ENCODE measurements at places on chromosomes 12 and 14. TPM values are rescaled to one million over a fixed set of nuclear protein-coding genes. Genes with fewer than 3 reads are reported as not detected.
A peak's percentile ranks its signal among the peaks of the same experiment; 100 is the strongest.

The FGF6 gene
- total RNA-seq = not detected

The TCL1B gene
- total RNA-seq = not detected

The SERPINA10 gene
- total RNA-seq = not detected

The CHGA gene
- not detected for total RNA-seq

The ATXN7L3B gene
- total RNA-seq = 32.2 TPM

DNA sequence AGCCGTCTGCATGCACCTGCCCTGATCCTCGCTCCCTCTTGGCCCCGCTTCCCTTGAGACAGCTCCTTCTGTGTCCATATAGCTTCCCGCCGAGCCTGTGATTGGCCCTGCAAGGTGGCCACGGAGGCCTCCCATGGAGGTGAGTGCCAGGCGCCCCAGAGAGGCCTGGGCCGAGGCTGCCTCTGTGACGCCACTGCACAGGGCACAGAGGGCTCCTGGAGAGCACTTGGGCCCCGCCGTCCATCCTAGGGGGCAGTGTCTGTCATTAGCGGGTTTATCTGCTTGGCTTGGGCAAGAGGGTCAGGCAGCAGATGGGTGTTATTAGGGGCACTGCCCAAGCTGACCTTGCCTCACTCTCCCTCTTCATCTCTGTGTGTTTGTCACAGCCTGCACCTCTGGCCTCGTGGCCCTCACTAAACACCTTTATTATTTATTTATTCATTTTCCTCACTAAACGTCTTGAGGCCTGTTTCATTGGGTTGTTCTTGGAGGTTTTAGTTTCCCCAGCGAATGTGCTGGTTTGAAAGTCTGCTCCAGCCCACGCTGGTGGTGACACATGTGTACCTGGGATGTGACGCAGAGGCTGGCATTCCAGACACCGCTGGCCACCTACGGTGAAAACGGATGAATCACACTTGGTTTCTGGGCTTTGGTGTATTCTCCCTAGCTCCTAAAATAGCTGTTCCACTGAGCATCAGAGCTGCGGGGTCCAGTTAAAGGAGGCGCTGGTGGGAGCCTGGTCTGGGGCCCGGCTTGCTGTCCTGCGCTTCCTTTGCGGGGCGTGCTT lies 5.9 kb downstream of the ZFYVE21 start:
- peaks cover 13% of the 10 kb centered on the region for H3K4me1 ChIP-seq
- H3K27ac ChIP-seq = no peak overlapping the region
- H3K36me3 ChIP-seq = no peaks in the 10 kb centered on the region
- no peak for DNase-seq
- H3K4me3 ChIP-seq = no peak overlapping the region

GRCh38 chr12:129704232-129704830 lies 199.5 kb downstream of the TMEM132D start:
- H3K27ac ChIP-seq = no peak overlapping the region
- H3K4me3 ChIP-seq = no peak overlapping the region
- no peaks in the 10 kb centered on the region for H3K4me1 ChIP-seq
- no peak for DNase-seq
- H3K36me3 ChIP-seq = no peaks in the 10 kb centered on the region
- no peaks in the 10 kb centered on the region for H3K27me3 ChIP-seq

- no peaks in the 10 kb centered on the region for H3K27me3 ChIP-seq
- H3K36me3 ChIP-seq = no peaks in the 10 kb centered on the region
- peaks cover 6% of the 10 kb centered on the region for H3K4me1 ChIP-seq
- no peak overlapping the region for H3K4me3 ChIP-seq
- no peak overlapping the region for H3K27ac ChIP-seq
Measured at GRCh38 chr12:98470469-98471082, 44.8 kb upstream of the TMPO start.

DNA sequence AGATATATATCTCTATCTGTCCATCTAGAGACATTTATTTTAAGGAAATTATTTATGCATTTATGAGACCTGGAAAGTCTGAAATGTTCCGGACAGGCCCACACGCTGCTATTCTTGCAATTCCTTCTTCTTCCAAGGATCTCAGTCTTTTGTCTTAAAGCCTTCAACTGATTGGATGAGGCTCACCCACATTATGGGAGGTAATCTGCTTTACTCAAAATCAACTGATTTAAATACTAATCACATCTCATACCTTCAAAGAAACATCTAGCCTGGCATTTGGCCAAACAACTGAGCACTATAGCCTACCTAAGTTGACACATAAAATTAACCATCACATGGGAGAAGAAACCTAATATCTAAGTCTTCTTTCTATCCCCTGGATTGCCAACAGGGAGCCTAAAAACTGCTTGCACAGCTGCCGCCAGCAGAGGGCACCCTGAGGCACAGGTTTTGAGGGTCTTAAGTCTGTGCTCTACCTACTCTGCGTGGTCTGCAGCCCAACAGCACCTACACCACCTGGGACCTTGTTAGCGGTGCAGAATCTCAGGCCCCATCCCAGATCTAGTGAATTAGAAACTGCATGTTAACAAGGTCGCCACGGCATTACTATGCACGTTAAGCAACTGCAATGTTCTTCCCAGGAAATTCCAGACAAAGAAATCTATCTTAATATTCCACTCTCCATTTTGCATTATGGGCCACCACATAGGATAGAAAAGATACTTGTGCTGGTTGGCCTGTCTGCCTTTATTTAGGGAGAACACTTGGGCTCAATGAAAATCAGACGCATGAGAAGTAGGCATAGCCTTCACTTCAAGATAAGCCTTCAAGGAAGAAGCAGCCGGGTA lies 249.7 kb downstream of the FOXG1 start:
- no peaks in the 10 kb centered on the region for H3K4me1 ChIP-seq
- peak; percentile 16 for DNase-seq
- H3K4me3 ChIP-seq = no peak overlapping the region
- no peaks in the 10 kb centered on the region for H3K27me3 ChIP-seq
- H3K36me3 ChIP-seq = no peaks in the 10 kb centered on the region

DNA sequence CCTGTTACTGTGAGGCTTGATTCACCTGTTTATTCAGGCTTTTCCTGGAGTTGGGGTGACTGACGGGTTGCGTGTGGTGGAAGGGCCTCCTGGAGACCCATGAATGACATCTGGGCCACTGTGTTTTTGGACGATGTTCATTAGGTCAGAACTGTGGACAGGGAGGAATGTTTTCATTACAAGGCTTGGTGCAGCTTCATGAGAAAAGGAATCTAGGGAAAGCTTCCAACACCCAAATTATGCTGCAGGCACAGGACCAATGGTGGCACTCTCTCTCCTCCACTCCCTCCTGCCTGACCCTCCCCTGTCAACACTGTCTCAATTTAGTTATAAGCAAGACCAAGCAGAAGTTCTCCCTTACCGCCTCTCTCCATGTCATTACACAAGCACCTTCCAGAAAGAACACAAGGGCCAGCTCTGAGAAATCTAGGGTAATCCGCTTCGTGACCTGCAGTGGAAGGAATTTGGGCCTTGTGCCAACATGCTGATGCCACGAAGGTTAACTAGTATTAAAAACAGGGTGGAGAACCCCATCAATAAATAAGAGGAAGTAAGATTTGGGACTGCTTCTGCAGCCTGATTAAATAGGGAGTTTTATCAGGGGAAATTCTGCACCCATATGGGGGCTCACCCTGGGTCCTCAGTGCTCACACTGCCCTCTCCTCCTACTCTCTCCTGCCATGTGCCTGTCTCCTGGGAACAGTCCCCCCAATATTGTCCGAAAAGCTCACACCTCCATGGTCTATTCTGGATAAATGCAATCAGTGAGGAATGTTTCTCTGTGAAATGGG lies 200.3 kb downstream of the KTN1 start:
- no peaks in the 10 kb centered on the region for H3K4me1 ChIP-seq
- H3K27ac ChIP-seq = no peak overlapping the region
- H3K4me3 ChIP-seq = no peak overlapping the region
- H3K27me3 ChIP-seq = no peaks in the 10 kb centered on the region
- DNase-seq = peak; percentile 48
- no peaks in the 10 kb centered on the region for H3K36me3 ChIP-seq

DNA sequence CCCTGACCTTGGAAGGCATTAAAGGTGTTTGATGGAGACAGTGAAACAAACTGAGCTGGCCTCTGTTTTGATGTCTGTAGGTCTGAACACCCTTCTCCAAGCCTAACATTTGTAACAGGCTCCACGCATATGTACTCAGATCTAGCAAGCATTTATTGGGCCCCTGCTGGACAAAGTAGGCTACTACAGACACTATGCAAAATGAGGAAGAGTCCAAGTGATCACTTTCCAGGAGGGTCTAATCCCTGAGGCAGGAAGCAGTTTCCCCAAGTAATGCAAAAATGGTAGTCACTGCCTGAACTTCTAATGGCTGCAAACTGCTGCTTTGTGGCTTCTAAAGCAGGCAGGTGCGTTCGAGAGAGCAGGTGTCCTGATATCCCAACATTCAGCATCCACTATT lies 405.8 kb downstream of the MED13L start:
- DNase-seq = no peak
- H3K4me3 ChIP-seq = no peak overlapping the region
- H3K27ac ChIP-seq = no peak overlapping the region
- no peaks in the 10 kb centered on the region for H3K36me3 ChIP-seq
- no peaks in the 10 kb centered on the region for H3K27me3 ChIP-seq

DNA sequence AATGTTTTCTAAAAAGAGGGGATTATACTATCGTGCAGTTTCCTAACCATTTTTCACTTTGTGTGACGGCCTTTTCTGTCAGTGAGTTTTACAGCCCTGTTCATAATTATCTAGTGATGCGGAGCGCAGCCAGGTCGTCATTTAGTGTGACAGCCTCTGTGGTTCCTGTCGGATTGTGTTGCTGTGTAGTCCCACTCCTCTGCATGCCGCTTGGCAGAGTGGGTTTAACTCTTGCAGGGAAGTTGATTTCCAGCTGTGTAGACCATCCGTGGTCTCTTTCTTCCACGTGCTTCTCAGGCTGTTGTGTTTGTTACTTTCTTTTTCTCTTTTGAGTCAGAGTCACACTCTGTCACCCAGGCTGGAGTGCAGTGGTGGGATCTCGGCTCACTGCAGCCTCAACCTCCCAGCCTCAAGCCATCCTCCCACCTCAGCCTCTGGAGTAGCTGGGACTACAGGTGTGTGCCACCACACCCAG lies 8.6 kb downstream of the RAN start:
- H3K27ac ChIP-seq = no peak overlapping the region
- DNase-seq = no peak
- no peaks in the 10 kb centered on the region for H3K4me1 ChIP-seq
- H3K36me3 ChIP-seq = no peaks in the 10 kb centered on the region
- H3K27me3 ChIP-seq = no peaks in the 10 kb centered on the region

GRCh38 chr14:86626530-86626929 lies 1096.6 kb downstream of the FLRT2 start:
- H3K4me1 ChIP-seq = no peaks in the 10 kb centered on the region
- H3K4me3 ChIP-seq = no peak overlapping the region
- no peaks in the 10 kb centered on the region for H3K36me3 ChIP-seq
- no peaks in the 10 kb centered on the region for H3K27me3 ChIP-seq
- DNase-seq = no peak

DNA sequence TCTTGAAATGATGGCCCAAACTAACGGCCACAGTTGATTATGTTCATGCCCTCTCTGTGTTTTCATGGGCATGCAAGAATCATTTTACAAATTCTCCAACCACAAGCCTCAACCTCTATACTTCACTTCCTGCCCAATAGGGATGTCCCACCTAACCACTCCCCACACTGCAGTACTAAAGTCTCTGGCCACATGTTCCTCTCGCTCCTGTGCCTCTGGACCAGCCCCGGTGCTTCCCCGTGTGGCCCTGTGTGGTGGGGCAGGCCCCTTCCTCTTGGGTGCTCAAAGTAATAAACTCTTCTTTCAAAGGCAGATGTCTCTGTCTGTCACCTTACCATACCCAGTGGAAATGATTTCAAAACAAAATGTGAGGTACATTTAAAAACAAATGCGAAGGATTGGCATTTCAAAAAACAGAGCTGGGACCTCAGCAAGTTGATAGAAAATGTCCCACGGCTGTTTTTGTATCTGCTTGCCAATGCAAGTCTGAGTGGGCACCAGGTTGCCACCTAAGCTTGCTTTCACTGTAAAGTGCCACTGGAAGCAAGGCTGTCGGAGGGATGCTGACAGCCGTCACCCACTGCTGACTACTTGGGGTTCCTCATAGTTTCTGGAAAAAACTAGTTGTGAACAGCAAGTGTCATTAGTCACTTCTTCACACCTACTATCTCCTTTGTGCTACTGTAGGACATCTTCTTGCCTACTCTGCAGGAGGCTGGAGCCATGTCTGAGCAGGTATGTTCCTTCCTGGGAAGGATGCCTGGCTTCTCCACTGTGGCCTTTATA lies 8.2 kb upstream of the SERPINA11 start:
- H3K27me3 ChIP-seq = no peaks in the 10 kb centered on the region
- no peaks in the 10 kb centered on the region for H3K36me3 ChIP-seq
- no peak for DNase-seq
- no peak overlapping the region for H3K4me3 ChIP-seq
- no peaks in the 10 kb centered on the region for H3K4me1 ChIP-seq
- no peak overlapping the region for H3K27ac ChIP-seq

- H3K27ac ChIP-seq = no peak overlapping the region
- no peak for DNase-seq
- no peaks in the 10 kb centered on the region for H3K27me3 ChIP-seq
Measured at GRCh38 chr12:2300886-2301285, 248.1 kb downstream of the CACNA1C start.

DNA sequence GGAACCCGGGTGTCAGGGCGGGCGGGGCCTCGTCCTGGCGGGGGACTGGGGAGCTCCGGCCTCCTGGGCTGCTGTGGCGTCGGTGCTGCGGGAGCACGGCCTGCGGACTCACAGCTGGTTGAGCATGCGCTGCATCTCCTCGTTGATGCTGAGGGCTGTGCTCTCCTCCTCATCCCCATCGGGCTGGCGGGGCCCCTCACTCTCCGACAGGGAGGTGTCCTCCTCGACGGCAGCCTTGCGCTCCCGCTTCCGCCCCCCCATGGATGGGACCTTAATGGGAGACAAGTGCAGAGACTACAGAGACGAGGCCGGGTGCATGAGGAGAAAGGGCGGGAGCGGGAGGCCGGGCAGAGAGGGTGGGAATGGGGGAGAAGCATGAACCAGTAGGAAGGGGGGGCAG lies 7.3 kb downstream of the IFFO1 start:
- peaks cover 48% of the 10 kb centered on the region for H3K36me3 ChIP-seq
- H3K4me3 ChIP-seq = no peak overlapping the region
- peak overlapping the region; percentile 75 for H3K27ac ChIP-seq
- H3K27me3 ChIP-seq = no peaks in the 10 kb centered on the region
- H3K4me1 ChIP-seq = peaks cover 36% of the 10 kb centered on the region

DNA sequence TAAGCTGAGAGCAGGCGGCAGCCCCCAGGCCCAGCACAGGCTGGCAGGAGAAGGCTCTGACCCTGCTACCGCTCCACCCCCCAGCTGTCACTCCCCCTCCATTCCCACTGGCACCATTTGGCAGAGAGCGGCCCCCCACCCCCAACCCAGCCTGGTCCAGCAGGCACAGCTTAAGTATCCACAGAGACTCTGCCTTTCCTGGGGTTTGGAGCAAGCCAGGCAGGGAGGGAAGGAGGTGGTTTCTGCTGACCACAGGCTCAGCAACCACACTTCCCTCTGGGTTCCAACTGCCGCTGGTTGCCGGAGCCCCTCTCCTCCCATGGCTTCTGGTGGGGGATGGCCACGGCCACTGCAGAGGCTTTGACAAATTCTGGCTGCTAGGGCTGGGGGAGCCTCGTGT lies 30.5 kb upstream of the CCND2 start:
- DNase-seq = no peak
- H3K4me3 ChIP-seq = no peak overlapping the region
- peaks cover 8% of the 10 kb centered on the region for H3K27me3 ChIP-seq
- H3K4me1 ChIP-seq = no peaks in the 10 kb centered on the region

- H3K27ac ChIP-seq = no peak overlapping the region
- no peaks in the 10 kb centered on the region for H3K27me3 ChIP-seq
- no peaks in the 10 kb centered on the region for H3K36me3 ChIP-seq
- no peak for DNase-seq
- H3K4me3 ChIP-seq = no peak overlapping the region
Measured at GRCh38 chr12:67697967-67698366, 49.4 kb downstream of the DYRK2 start.

Measured in adrenal gland (tissue), 19 donors.